CD4-positive, alpha-beta T cell (primary cell): ENCODE measurements at places on chromosomes 2 and 18.
A peak's percentile ranks its signal among the peaks of the same experiment; 100 is the strongest.

- DNase-seq, result no peak
Observed at GRCh38 chr18:23450022-23450421, 3.1 kb upstream of the RIOK3 start.

DNA sequence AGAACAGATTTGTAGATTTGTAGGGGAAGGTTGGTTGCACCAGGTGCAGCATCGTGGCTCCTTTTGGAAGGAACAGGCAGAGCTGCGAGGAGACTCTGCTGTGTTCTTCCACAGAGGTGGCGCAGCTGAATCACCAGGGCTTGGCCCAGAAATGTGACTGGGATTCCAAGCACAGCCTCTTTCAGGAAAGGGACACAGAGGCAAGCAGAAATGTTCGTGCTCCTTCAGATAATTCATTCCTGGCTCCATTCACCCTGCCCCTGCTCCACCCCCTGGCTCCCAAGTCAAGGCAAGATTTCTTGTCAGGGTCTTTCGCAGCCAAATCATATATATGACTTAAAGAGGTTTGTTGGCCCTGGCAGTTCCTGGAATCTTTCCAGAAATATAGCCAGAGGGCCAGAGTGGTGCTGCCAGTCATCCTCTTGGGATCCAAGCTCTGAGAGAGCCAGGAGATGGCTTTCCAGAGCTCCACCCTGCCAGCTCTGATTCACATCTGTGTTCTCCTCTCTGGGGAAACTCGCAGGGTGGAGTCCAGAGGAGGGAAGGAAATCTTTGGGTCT, 203.9 kb upstream of the TANK start:
- no peak for DNase-seq

DNA sequence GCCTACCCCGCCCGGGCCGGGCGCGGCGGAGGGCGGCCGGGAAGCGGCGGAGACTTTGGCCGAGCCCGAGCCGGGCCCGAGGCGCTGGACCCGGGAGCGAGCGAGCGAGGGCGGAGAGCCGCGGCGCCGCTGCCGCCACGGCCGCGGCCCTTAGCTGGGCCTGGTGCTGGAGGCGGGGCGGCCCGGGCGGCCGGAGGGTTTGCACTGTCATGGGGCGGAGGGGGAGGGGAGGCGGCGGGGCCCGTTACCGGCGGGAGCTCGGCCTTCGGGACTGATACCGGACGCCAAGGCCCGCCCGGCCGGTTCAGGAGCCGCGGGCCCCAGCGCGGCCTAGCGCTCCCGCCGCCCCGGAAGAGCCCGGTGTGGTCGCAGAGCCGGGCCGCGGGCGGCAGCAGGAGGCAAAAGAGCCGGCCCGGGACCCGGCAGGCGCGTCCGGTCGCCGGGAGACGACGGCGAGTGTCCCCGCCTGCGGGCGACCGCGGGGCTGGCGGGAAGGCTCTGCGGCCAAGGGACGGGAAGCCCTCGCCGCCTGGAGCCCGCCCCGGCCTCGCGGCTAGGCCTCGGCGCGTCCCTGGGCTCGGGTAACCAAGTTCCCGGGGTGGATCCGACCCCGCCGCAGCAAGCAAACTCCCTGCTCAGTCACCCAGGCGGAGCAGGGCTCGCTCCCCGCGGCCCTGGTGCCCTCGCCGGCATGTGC, 697 bp downstream of the KCMF1 start:
- DNase-seq, result peak; percentile 85

GRCh38 chr2:154794406-154794805, 95.9 kb downstream of the KCNJ3 start:
- no peak for DNase-seq

DNA sequence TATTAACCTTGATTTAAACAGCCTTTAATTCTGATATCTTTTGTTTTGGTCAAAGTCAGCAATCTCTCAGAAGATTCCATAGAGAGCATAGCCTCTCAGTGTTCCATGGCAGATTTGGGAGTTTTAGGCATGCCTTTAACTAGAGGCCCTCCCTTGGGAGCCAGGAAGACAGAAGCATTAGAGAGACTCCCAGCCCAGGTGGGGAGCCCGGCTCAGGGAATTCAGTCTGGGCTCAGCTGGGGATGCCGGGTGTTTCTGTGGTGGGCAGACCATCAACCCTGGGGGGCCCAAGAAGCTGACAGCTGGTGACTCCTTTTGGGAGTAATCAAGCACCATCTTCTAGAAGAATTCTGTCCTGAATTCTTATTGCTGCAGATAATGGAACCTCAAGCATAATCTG, 99.7 kb upstream of the CELF4 start:
- no peak for DNase-seq

- DNase-seq, result no peak
Observed at GRCh38 chr18:76588601-76589226, 93.7 kb upstream of the ZNF516 start.

DNA sequence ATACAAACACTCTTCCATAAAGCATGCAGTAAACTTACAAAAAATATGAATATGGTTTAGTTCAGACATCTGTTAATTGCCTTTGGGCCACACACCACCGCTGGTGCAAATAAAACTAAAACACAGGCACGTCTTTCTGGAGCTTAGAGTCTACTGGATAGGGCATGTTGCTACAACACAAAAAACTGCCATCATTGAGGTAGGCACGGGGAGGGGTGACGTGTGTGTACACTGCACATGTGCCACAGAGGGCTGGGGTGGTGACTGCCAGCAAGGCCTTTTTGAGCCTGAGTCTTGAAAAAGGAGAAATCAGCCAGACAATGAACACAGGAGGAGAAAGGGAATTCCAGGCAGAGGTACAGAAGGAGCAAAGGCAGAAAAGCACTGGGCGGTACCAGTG, 5.1 kb downstream of the SERPINE2 start:
- no peak for DNase-seq

DNA sequence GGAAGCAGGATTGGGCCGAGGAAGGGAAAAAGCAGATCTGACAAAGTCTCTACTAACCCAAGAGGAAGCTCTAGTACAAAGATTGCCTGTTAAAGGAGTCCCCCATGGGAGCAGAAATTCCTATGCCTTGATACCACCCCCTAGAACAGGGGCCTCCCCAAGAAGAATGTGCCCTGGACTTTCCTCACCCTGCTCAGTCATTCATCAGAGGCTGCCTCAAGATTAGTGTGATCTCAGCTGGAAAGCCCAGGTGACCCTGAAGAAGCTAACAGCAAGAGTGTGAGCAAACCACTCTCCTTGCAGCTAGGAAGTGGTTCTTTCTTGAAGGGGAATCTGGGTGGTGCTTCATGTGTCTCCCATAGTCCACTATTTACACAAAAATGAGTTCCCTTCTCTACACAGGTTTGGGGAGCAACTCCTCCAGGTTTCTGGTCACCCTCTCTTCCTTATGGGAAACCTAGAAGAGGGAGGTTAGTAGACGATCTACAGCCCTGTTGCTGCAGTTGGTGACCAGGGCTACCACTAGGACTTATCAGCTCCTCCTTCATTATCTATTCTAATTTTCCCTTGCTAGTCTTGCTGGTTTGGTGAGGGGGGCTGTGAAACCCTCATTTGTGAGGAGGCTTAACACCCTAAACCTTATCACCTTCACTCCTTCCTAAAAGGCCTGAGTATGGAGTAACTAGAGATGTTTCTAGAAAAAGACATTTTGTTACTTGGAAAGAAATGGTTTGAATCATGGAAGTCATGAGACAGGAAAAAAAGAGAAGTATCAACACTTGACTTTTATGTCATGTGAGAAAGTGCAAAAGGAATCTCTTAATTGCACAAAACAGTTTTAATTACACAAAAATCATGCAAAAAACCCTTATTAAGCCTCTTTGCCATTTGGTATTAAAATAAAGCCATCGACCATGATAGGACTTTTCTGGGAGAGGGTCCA, 2.9 kb upstream of the WDR7 start:
- DNase-seq, result no peak

DNA sequence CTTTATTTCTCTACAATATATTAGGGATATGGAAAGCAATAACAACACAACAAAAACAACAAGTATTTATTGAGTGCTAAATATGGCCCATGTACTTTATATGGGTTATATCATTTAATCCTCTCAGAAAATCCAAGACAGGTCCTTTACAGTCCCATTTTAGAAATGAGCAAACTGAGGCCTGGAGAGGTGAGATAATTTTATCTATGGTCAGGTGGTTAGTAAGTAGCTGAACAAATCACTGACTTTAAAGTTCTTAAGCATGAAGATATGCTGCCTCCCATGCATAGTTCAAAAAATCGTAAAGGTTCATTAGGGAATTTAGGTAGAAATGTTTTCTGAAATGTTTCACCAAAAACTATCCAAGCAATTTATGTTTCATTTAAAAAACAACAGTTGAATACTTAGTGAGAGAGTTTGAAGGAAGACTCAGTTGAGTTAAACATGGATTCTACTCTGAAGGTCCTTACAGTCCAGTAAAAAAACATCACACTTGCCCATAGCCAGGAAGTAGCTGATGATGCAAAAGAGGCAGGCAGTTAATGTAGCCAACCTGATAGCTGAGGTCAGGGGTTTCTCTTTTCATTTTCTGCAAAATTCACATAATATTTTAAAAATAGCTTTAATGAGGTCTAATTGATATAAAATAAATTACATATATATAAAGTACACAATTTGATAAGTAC, 7.6 kb upstream of the NFE2L2 start:
- DNase-seq, result no peak

- no peak for DNase-seq
Observed at GRCh38 chr18:3538954-3539617, 89.1 kb downstream of the TGIF1 start.
